ENCODE measurements at places on chromosomes 6 and 20.

DNA sequence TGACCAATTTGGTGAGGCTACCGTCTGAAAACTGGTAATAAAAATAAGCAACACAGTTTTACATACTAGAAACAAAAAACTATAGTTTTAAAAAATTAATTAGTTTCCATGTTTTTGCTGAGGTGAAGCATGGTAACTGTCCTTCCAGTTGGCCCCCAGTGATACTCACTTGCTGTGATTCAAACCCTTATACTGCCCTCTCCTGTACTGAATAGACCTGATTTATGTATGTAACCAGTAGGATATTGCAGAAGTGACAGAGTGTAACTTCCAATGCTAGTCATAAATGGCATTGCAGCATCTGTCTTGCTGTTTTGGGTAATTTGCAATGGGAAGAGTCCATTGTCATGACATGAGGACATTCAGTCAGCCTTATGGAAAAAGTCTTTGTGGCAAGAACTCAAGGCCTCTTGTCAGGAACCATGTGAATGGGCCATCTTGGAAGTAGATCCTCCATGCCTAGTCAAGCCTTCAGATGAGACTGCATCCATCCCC, 8.9 kb upstream of the CHD6 start:
- DNase-seq: no peak

DNA sequence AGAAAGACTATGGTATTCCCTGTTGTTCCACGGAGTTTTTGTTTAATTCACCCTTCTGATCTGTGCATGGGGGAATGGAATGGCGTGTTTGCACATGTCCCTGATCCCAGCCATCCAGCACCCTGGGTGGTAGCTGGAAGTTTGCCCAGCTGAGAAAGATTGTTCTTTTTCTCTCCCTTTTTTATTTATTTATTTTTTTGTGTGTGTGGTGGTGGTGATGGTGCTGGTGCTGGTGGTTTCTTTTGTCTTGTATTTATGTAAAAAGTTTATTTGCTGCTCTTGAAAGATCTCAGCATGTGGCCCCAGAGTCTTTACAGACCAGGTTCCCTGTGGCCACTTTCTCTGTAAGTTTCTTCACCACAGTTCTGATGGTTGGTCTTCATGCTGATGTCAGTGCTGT, 372.6 kb downstream of the UTRN start:
- DNase-seq: no peak

DNA sequence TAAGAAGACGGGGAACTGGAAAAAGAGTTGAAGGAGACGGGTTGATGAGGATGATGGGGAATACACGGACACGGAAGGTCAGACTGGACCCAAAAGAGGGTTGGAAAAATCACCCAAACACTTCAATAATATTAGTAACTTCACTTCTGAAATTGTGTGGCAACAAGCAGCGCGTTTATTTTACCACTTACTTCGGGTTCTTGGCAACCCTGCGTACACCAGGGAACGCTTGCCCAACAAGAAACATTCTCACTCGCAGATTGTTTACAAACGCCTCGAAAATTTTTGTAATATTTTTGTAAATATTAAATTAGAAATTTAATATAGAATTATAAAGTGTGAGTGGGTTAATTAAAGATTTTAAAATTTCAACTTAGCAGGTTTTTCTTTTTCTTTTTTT, 99.5 kb downstream of the CEBPB start:
- no peak for DNase-seq

GRCh38 chr6:160085713-160086505, 35.7 kb upstream of the SLC22A1 start:
- DNase-seq: no peak

DNA sequence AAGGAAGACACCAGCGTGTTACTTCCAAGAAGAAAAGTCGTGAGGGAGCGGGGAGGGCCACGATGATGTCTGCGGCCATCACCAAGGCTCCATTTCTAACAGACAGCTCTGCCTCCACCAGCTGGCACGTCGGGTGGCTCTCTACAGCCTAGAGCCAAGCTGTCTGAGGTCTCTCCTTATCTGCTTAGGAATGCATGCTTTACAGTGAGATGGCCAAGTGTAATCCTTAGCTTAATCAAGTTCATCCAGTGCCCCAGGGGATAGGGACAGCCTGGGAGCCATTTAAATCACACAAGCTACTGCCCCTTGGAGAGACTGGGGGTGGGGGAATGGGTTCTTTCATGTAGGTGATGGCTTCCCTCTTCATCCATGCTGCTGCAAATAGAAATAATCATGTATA, 213.8 kb upstream of the CST7 start:
- DNase-seq: no peak

DNA sequence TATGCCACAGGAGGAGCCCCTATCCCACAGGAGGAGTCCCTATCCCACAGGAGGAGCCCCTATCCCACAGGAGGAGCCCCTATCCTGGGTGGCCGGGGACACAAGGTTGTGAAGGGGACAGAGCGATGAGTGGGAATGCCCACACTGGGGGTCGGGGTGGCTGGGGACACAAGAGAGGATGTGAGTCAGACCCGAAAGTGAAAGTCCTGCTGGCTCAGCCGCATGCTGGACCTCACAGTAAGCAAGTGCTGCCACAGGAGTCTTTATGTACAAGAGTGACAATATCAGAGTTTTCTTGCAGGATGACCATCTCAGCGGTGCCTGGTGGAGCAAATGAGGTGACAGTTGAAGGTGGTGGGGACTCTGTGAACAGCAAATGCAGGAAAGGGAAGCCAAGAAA, 93.7 kb downstream of the PSMB1 start:
- peak; percentile 11 for DNase-seq

- no peak for DNase-seq
Measured at GRCh38 chr20:18835466-18836256, 22.1 kb downstream of the SCP2D1 start.

DNA sequence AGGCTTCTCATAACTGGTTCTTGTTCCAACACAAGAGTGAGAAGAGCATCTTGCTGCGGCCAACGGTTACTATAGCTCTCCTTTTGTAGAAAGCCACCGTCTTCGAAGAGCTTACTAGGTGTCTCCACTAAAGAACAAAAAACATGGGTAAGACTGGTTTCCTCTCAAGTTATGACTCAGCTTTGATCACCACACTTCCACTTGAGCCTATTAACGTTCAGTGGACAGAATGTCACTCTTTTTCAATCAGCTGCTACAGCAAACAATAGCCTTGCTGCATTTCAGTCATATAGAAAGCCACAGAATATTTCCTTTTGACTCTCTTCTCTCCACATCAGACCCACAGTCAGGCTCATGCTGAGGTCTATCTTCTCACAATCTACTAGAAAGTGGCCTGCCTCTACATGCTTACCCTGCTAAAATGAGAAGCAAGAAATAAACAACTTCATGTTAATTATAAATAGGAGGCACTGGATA, 243.5 kb upstream of the PREP start:
- peak; percentile 71 for DNase-seq

Data from CD4-positive, alpha-beta T cell treated with Interleukin-21 for 1 hour (primary cell).